ENCODE measurements at places on chromosomes 3 and 15. TPM values are rescaled to one million over a fixed set of nuclear protein-coding genes. Genes with fewer than 3 reads are reported as not detected.

- no peaks in the 10 kb centered on the region for H3K27me3 ChIP-seq
- H3K4me3 ChIP-seq = no peak overlapping the region
- no peaks in the 10 kb centered on the region for H3K36me3 ChIP-seq
- DNase-seq = no peak
Observed at GRCh38 chr3:76694063-76694462, 345.8 kb upstream of the ROBO2 start.

GRCh38 chr15:101459579-101460300 is 29.8 kb downstream of the PCSK6 start:
- DNase-seq = no peak
- no peak overlapping the region for H3K27ac ChIP-seq
- H3K4me1 ChIP-seq = peaks cover 2% of the 10 kb centered on the region
- no peak overlapping the region for H3K4me3 ChIP-seq
- H3K27me3 ChIP-seq = no peaks in the 10 kb centered on the region

DNA sequence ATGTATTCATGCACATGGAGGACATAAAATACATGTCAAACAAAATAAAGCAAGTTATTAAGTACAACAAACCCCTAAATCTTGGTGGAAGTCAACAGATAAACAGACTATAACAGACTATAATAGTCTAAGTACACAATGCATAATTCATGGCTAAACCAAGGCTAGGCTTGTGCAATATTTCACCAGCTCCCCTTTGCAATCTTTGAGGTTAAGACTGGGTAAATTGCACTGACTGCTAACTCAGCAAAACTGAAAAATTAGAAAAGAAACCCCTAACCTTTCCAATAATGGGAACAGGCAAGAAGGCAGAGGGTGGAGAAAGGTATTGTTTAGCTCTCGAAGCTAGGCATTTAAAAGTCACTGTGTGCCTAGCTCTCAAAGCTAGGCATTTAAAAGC is 304.9 kb upstream of the WNT5A start:
- peaks cover 2% of the 10 kb centered on the region for H3K4me1 ChIP-seq
- no peak overlapping the region for H3K4me3 ChIP-seq
- H3K36me3 ChIP-seq = no peaks in the 10 kb centered on the region
- no peaks in the 10 kb centered on the region for H3K27me3 ChIP-seq

- no peak overlapping the region for H3K4me3 ChIP-seq
- no peak overlapping the region for H3K27ac ChIP-seq
- no peaks in the 10 kb centered on the region for H3K36me3 ChIP-seq
- DNase-seq = no peak
- peaks cover 2% of the 10 kb centered on the region for H3K27me3 ChIP-seq
- H3K4me1 ChIP-seq = no peaks in the 10 kb centered on the region
Observed at GRCh38 chr15:48031973-48032372, 88.8 kb upstream of the SLC24A5 start.

GRCh38 chr3:22994781-22995180 is 208.3 kb upstream of the UBE2E2 start:
- DNase-seq = no peak
- H3K36me3 ChIP-seq = no peaks in the 10 kb centered on the region
- H3K4me3 ChIP-seq = no peak overlapping the region
- H3K4me1 ChIP-seq = no peaks in the 10 kb centered on the region
- no peaks in the 10 kb centered on the region for H3K27me3 ChIP-seq

- no peak for DNase-seq
- H3K4me3 ChIP-seq = no peak overlapping the region
- H3K36me3 ChIP-seq = no peaks in the 10 kb centered on the region
- H3K27ac ChIP-seq = no peak overlapping the region
Observed at GRCh38 chr15:99722406-99722805, 10.8 kb downstream of the LYSMD4 start.

DNA sequence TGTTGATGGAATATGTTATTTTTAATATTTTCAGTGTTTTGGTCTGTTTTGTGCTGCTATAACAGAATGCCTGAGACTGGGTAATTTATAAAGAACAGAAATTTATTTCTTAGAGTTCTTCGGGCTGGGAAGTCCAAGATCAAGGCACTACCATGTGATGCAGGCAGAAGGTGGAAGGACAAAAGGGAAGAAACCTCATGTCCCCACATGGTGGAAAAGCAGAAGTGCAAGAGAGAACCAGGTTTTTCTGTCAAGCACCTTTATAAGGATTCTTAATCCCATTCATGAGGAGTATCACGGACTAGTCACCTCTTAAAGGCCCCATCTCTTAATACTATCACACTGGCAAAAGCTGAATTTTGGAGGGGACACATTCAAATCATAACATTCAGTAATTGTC is 57.9 kb upstream of the EPHB3 start:
- H3K4me1 ChIP-seq = no peaks in the 10 kb centered on the region
- no peak overlapping the region for H3K4me3 ChIP-seq

DNA sequence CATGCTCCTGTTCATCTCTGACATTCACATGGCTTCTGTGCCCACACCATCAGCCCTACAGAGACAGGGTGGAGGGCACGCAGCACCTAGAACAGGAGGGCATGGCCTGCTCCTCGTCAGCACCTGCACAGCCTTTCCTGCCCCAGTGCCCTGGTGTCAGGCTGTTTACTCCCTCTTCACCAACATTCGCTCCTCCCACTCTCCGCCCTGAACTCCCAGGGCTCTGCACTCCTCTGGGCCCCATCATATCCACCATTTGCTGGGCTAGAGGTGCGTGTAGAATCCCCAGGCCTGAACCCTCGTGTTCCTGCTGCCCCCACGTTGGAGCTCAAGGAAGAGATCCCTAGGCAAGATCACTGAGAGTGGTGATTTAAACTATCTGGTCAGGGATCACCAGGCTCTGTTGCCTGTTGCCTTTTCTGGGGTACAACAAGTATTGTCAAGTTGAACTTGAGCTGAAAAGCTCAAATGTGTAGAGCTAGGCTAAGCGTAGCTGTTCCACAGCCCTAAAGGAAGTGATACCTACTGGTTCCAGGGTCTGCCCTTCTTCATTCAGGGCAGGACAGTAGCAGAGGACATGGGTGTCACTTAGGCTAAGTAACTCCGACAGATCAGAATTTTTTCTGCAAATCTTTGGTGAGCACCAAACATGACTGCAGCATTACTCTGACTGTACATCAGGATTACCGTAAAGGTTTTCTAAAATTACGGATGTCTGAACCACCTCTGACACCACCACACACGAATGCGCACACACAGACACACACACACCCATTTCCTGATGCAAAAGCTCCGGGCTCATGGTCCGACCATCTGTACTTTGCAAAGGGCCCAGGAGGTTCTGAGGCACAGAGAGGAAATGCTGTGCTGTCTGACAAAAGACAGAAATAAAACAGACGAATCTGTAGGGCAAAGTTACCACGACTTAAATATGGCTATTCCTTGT is 43.7 kb upstream of the GNB5 start:
- no peak for DNase-seq
- H3K4me3 ChIP-seq = no peak overlapping the region
- H3K36me3 ChIP-seq = no peaks in the 10 kb centered on the region
- H3K27me3 ChIP-seq = no peaks in the 10 kb centered on the region
- H3K27ac ChIP-seq = no peak overlapping the region
- H3K4me1 ChIP-seq = no peaks in the 10 kb centered on the region

GRCh38 chr3:195008816-195009215 is 262.1 kb downstream of the XXYLT1 start:
- H3K36me3 ChIP-seq = no peaks in the 10 kb centered on the region
- DNase-seq = no peak
- H3K27ac ChIP-seq = no peak overlapping the region
- H3K4me3 ChIP-seq = no peak overlapping the region

GRCh38 chr3:15361494-15362214 is 29.3 kb upstream of the SH3BP5 start:
- H3K4me3 ChIP-seq = no peak overlapping the region
- no peak overlapping the region for H3K27ac ChIP-seq
- no peaks in the 10 kb centered on the region for H3K36me3 ChIP-seq
- no peaks in the 10 kb centered on the region for H3K27me3 ChIP-seq
- DNase-seq = peak; percentile 88

GRCh38 chr3:133856316-133856715 is 39.4 kb downstream of the RAB6B start:
- H3K27me3 ChIP-seq = no peaks in the 10 kb centered on the region
- no peak overlapping the region for H3K4me3 ChIP-seq
- peak; percentile 20 for DNase-seq

GRCh38 chr3:142500211-142500610 is 52.4 kb upstream of the XRN1 start:
- no peak overlapping the region for H3K4me3 ChIP-seq
- no peak overlapping the region for H3K27ac ChIP-seq
- H3K4me1 ChIP-seq = peaks cover 6% of the 10 kb centered on the region
- H3K27me3 ChIP-seq = no peaks in the 10 kb centered on the region
- peaks cover 2% of the 10 kb centered on the region for H3K36me3 ChIP-seq

GRCh38 chr3:127106053-127106452 is 86.9 kb upstream of the PRR23E start:
- no peaks in the 10 kb centered on the region for H3K36me3 ChIP-seq
- DNase-seq = no peak
- H3K27me3 ChIP-seq = no peaks in the 10 kb centered on the region
- H3K4me1 ChIP-seq = no peaks in the 10 kb centered on the region

GRCh38 chr3:143158014-143158988 is 38.7 kb downstream of the CHST2 start:
- H3K27ac ChIP-seq = no peak overlapping the region
- no peaks in the 10 kb centered on the region for H3K36me3 ChIP-seq
- DNase-seq = peak; percentile 69
- no peaks in the 10 kb centered on the region for H3K4me1 ChIP-seq
- H3K4me3 ChIP-seq = no peak overlapping the region

DNA sequence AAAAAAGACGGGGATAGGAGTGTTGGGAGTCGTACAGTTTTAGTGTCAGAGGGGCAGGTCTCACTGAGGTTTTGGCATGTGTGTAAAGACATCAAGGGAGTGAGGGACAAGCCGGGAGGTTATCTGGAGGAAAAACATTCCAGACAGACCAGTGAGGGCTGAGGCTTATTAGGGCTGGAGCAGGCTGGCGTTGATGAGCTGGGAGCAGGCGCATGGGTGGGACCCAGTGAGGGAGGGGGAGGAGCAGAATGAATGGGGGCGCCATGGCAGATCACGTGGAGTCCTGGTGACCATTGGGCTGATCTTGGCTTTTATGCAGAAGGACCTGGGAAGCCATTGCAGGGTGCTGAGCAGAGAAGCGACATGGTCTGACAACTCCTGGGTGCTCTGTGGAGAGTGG is 180.2 kb downstream of the SLCO3A1 start:
- H3K36me3 ChIP-seq = no peaks in the 10 kb centered on the region
- no peaks in the 10 kb centered on the region for H3K4me1 ChIP-seq
- H3K4me3 ChIP-seq = no peak overlapping the region
- no peak overlapping the region for H3K27ac ChIP-seq
- H3K27me3 ChIP-seq = no peaks in the 10 kb centered on the region
- DNase-seq = no peak

DNA sequence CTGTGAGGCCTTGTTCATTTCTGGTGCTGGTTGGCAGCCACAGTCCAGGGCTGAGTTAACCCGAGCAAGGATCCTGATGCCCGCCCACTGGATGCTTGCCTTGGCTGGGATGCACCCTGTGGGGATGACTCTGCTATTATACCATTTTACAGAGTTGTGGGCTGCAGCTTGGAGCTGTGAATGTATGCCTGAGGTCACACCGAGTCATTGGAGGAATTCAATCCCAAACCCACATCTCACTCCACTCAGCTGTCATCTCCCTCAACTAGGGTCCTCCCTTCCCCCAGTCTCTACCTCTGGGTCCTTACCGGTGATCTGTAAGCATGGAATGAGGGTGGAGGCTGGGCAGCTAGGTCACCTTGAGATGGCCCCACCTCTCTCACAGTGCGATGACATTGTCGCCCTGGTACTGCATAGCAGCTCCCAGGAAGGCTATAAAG is 22.1 kb downstream of the MAPKAPK3 start:
- no peak overlapping the region for H3K4me3 ChIP-seq
- peaks cover 10% of the 10 kb centered on the region for H3K4me1 ChIP-seq
- no peaks in the 10 kb centered on the region for H3K27me3 ChIP-seq
- DNase-seq = peak; percentile 83
- no peaks in the 10 kb centered on the region for H3K36me3 ChIP-seq

DNA sequence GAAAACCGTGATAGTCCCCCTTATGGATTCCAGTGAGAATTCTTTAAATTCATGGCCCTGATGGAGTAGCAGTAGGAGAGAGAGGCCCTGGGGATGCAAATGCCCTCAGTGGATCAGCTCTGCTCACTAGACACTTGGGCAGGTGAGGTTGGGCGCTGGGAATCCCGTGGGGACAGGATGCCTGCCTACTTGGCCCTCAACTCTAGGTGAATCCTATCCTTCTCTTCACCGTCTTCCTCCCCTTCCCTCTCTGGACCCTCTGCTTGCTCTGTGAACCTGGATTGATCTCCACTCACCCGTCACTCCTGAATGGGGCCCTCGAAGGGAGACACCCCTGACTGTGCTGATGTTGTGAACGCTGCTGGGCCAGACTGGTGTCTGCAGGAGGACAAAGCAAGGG is 77.4 kb downstream of the SEC22A start:
- no peaks in the 10 kb centered on the region for H3K27me3 ChIP-seq
- no peak for DNase-seq
- H3K36me3 ChIP-seq = no peaks in the 10 kb centered on the region
- H3K27ac ChIP-seq = no peak overlapping the region

DNA sequence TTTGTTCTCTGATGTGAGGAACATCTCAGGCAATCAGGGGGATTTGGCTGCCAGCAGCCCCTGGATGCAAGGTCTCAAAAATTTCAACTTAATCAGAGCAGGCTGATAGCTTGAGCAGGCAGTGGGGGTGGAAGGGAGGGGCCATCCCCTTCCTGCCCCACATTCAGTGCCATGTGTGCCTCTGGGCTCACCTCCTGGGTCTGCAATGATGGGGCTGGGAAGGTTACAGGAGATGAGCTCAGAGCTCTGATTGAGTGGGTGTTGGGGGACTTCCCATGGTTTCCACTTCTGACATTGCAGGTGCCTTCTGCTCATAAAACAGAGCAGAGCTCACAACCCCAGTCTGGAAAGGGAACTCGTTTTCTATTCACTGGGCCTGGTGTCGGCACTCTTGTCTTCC is 37.0 kb downstream of the PARP16 start:
- no peaks in the 10 kb centered on the region for H3K36me3 ChIP-seq
- H3K4me3 ChIP-seq = no peak overlapping the region
- H3K27ac ChIP-seq = no peak overlapping the region
- no peaks in the 10 kb centered on the region for H3K27me3 ChIP-seq

Gene ANKUB1
- polyA plus RNA-seq = not detected

Gene ZNF620
- polyA plus RNA-seq = 0.51 TPM

Gene HIGD2B
- not detected for polyA plus RNA-seq

Gene ANKDD1A
- 8.2 TPM for polyA plus RNA-seq

Gene SOX14
- not detected for polyA plus RNA-seq

Gene P2RY1
- 0.62 TPM for polyA plus RNA-seq

Gene DNAJC13
- 50.8 TPM for polyA plus RNA-seq

Gene NLGN1
- polyA plus RNA-seq = 0.61 TPM

Gene LRRC2
- polyA plus RNA-seq = 0.27 TPM

Measured in fibroblast of lung (primary cell).